Right hindlimb (tissue), 1 donor: ENCODE measurements at places on chromosomes 11 and 22.

DNA sequence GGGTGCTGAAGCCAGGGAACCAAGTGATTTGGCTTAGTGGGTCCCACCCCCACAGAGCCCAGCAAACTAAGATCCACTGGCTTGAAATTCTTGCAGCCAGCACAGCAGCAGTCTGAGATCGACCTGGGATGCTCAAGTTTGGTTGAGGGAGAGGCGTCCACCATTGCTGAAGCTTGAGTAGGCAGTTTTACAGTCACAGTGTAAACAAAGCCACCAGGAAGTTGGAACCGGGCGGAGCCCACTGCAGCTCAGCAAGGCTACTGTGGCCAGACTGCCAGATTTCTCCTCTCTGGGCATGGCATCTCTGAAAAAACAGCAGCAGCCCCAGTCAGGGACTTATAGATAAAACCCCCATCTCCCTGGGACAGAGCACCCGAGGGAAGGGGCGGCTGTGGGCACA lies 424.1 kb upstream of the TENM4 start:
- DNase-seq, result no peak

GRCh38 chr22:45429424-45429823 lies 15.9 kb downstream of the RIBC2 start:
- no peak for DNase-seq

DNA sequence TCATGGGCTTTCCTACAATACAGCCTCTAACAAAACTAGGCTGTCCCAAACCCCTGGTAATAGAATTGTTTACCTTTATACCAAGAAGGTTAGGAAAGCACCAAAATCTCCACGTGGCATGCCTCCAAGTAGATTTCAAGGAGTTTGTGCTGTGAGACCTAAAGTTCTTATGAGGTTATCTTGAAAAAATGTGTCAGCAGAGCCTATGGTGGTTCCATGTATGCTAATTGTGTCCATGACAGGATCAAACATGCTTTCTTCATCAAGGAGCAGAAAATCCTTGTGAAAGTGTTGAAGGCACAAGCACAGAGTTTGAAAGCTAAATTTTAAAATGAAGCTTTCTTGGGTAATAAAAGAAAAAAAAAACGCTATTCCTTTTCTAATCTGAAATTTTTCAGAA lies 36.2 kb downstream of the CCDC73 start:
- no peak for DNase-seq

GRCh38 chr11:62934496-62934785 lies 13.3 kb upstream of the CHRM1 start:
- DNase-seq, result no peak

DNA sequence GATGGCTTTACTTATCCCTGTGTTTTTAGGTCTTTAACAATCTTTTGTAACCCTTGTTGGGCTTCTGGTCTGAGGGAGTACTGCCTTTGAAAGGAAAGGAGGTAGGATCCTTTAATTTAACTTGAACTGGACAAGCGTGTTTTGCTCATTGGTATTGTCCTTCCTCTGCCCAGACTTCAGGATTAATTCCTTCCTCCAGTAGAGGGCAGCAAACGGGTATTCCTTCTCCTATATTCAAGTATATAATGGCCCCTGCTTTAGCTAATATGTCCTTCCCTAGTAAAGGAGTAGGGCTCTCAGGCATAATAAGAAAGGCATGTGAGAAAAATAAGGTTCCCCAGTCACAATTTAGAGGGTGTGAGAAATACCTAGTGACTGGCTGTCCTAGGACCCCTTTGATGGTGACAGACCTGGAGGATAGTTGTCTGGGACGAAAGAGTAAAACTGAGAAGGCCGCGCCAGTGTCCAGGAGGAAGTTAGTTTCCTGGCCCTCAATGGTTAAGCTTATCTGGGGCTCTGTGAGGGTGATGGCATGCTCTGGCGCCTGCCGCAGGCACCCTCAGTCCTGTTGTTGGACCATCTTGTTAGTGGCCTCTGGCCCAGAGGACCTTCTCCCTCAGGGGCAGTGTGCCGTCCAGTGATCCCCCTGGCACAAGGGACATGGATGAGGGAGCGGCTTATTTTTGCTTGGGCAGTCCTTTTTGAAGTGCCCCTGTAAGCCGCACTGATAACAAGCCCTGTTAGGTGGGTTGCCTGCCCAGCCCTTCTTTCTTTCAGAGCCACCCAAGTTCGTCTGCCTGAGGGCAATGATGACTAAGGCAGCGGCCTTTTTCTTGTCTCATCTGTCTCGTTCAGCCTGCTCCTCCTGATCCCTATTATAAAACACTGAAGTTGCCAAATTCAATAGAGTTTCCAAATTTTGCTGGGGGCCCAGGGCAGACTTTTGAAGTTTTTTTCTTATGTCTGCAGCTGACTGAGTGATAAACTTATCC lies 51.8 kb downstream of the C11orf71 start:
- no peak for DNase-seq
